CD4-positive, alpha-beta T cell (primary cell): ENCODE measurements at places on chromosomes 13 and 19.

DNA sequence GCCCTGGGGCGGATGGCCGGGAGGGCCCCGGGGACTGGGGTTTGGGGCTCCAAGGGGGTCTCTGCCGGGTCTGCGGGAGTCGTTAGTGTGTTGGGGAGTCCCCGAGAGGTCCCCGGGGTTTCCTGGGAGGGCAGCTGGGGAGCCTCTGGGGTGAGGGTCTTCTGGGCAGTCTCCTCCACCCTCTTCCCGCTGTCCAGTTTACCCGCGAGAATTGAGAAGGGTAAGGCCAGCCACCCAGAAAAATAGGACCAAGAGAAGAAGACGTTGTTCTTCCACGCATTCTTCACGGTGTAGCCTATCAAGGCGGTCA, 1.0 kb upstream of the ETFB start:
- no peak for DNase-seq

- DNase-seq: no peak
Observed at GRCh38 chr13:31119966-31120700, 41.6 kb downstream of the HSPH1 start.

DNA sequence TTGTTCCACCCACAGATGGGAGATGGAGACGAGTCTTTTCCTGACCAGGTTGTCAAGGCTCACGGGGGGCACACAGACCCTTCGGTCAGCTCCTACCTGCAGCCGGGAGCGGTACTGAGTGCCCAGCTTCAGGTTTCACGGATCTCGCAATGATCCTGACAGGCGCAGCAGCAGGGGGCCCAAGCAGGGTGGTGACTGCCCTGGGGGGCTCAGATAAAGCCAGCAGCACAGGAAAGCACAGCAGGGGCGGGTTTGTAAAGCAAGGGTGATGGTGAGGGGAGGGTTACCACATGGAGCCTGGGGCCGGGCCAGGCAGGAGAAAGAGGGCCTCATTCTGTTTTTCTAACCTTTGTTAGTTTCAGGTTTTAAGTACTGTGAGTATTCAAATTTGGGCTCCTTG, 41.7 kb upstream of the ATP11A start:
- no peak for DNase-seq

DNA sequence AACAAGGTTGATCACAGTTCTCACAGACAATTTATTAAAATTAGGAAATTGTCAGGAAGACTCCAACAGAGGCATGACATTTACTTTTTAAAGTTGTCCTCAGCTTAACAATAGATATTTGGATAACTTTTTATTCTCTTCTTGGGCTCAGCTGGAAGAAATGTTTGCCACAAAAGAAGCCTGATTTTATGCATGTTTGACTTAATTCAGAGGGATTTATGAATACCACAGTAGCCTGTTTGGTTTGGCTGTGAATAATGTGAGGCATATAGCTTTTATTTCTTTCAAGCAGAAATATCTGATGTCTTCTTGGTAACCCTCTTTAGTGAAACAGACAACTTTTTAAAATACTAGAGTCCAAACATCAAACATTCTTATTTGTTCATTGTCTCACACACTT, 1464.5 kb upstream of the SLC10A2 start:
- no peak for DNase-seq

GRCh38 chr19:45231891-45232290, 13.3 kb downstream of the EXOC3L2 start:
- no peak for DNase-seq

DNA sequence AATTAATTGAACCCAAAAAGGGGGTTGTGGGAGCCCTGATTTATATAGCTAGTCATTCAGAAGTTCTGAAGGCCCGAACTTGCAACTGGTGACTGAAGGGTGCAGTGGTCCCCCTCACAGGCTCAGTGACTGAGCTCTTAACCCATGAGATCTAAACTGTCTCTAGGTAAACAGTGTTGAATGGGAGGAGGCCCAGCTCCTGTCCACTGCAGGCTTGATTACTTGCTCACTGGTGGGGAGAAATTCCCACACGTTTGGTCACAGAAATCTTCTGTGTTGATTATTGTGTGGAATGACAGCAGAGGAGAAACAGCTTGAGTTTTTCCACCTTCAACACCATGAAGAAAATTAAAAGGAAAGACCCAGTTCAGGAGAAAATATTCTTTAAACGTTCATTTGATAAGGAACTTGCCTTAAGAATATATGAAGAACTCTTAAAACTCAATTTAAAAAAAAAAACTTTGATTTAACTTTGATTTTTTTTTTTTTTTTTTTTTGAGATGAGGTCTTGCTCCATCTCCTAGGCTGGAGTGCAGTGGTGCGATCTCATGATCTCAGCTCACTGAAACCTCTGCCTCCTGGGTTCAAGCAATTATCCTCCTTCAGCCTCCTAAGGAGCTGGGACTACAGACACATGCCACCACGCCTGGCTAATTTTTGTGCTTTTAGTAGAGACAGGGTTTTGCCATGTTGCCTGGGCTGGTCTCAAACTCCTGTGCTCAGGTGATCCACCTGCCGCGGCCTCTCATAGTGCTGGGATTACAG, 249.3 kb downstream of the UQCRFS1 start:
- DNase-seq: no peak

- DNase-seq: no peak
Observed at GRCh38 chr19:50020481-50020880, 4.7 kb downstream of the VRK3 start.

DNA sequence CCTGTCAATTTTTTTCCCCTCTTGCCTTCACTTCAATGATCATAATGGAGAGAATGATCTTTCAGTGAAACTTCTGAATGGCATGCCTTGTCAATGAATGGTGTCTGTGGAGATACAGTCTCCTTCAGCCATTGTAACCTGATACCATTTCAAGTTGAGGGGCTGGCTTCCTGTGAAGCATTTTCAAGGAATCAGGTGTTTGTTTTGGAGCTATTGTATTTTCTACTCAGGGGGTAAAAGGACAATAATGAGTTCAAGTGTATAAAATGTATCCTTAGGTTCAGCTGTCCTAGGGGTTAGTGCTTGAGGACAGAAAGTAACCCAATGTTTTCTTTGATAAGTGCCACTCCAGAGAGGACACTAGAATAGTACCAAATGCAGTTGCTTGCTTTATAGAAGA, 23.8 kb upstream of the CBY2 start:
- DNase-seq: no peak

GRCh38 chr19:48308631-48309586, 16.4 kb upstream of the EMP3 start:
- no peak for DNase-seq

GRCh38 chr13:61316647-61317046, 99.0 kb downstream of the PCDH20 start:
- no peak for DNase-seq

- DNase-seq: no peak
Observed at GRCh38 chr13:70874636-70875035, 766.4 kb upstream of the KLHL1 start.

DNA sequence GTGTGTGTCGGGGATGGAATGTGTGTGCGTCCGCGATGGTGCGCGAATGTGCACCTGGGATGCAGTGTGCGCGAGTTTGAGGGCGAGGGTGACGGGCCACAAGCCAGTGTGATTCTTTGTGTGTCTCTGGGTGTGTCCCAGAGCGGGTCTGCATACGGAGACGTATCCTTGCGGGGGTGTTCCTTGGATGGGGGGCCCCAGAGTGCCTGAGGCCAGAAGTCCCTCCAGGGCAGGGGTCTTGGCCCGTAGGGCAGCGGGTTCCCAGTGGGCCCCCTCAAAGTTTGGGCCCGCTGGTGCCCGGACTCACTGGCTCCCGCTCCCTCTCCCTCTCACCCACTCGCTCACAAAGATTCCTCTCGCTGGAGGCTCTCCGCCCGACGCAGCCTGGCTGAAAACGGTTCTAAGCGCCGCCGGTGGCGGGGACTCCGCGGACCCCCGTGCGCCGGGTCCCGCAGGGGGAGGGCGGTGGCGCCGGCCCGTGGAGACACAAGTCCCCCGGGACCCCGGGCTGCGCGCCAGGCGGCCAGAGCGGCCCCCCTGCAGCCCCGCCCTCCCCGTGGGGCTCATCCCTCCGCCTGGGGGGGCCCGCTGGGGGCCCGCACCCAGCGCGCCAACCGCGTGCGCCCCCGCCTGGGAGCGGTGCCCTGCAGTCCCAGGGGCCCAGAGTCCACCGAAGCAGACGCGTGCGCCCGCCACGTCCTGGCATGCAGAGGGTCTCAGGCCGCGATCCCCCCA, 886 bp downstream of the CRLF1 start:
- no peak for DNase-seq

- DNase-seq: no peak
Observed at GRCh38 chr13:106919133-106919532, 351.2 kb upstream of the ARGLU1 start.

DNA sequence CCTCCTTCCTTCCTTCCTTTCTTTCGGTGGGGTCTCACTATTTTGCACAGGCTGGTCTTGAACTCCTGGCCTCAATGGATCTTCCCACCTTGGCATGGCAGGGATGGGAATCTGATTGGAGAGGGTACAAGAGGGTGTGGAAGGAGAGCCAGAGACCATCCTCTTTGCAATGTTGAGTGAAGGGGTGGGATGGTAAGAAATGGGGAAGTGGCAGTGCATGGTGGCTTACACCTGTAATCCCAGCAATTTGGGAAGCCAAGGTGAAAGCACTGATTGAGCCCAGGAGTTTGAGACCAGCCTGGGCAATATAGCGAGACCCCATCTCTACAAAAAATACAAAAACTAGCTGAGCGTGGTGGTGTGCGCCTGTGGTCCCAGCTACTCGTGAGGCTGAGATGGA, 5.5 kb downstream of the BLOC1S3 start:
- DNase-seq: no peak

DNA sequence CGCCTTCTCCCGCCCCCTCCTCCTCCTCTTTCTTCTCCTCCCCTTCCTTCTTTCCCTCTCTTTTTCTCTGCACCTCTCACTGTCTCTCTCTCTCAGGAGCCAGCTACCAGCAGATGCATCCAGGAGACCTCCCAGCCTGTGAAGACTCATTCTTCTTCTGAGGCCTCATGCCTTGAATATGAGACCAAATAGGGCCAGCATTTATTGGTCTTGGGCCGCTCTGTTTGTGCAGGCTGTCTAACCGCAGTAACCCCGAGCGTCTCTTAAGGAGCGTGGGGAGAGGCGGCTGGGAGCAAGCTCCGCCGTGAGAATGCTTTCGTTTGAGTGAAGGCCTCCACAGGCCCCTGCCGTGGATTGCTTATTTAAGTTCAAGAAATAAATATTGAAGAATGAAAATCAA, 167.0 kb downstream of the NUFIP1 start:
- DNase-seq: no peak

GRCh38 chr19:10000171-10000826, 10.0 kb downstream of the COL5A3 start:
- peak; percentile 54 for DNase-seq

GRCh38 chr19:36152352-36153091, at the start of gene COX7A1:
TSS of gene COX7A1 (minus strand) at chr19:36152447. CDS start at chr19:36152407, 40 bp downstream.
- no peak for DNase-seq

GRCh38 chr13:45468635-45469034, 3.9 kb downstream of the COG3 start:
- DNase-seq: no peak

- no peak for DNase-seq
Observed at GRCh38 chr13:42155251-42155650, 106.8 kb downstream of the DGKH start.

- peak; percentile 59 for DNase-seq
Observed at GRCh38 chr13:19587635-19588300, 26.4 kb upstream of the TPTE2 start.
